ENCODE measurements at places on chromosomes 2 and 18.

DNA sequence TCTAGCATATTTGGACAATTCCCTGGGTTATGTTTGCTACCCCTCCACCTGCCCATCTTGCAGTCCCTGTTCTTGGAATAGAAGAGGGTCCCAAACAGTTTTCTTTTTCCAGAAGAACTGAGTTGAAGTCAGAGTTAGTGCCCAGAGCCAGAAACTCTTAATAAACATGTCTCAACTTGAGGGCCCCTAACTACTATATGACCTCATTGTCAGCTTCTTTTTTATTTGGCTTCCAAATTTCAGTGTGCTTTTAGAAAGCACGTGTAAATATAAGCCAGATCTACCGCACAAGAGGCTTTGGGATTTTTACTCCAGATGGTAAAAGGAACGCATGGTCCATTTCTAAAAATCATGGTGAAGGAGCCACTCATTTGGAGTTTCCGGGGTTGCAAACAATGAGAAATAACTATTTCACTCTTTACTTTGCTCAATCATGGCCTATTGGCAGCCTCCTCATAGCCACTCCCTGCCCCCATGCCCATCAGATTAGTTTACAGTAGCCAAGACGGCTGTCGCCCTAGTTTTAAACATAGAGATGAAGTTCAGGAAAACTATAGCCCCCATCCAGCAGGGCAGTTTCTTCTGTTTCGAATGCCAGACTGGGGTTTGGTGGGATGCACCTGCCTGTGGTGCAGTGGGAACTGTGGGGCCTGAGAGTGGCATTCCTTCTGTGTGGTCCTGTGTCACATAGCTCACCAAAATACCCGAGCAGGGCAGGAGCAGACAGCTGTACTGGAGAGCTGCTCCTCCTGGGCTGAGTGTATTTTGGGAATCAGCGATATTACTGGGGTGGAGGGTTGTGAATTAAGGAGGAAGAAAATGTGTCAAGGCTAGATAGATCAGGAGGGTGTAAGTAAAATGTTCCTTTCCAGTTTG, 1.7 kb downstream of the MAPRE3 start:
- DNase-seq = no peak

- DNase-seq = no peak
These were observed 247.6 kb upstream of the THSD7B start for GRCh38 chr2:136517716-136518115.

- DNase-seq = no peak
These were observed 36.0 kb upstream of the ASAP2 start for GRCh38 chr2:9170458-9171130.

DNA sequence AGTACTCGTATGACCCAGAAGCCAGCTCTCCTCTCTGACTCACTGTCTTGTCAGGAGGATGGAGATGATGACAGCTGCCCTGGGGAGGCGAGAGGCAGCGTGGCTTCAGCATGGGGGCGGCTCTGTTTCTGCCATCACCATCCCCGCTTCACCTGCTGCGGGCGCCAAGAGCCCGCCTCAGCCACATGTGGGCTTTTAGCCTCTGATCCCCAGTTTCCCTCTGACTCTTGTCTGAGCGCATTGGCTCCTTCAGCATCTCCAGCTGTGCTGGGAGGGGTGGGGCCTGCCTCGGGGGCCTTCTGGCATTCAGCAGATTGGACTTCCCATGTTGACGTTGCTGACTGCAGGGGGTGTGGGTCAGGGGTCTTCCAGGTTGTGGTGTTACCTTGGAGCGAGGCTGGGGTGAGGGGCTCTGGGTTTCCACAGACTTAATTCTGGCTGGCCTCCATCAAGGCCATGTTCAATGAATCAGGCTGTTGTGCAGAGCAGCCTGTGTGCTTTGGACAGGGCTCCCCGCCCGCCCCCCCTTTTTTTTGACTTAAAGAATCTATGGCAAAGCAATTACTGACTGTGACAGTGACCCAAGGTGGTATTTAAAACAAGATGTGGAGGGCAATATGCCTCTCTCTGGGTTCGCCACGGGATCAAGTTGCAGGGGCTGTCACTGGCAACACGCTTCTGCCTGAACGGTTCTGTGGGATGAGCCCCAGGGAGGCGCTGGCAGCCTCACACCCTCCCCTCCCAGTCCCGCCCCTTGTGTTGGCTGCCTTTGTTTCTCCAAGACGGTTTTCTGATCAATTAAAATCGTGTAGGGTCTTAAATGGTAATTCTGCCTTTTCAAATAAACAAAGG, 228.3 kb downstream of the LDLRAD4 start:
- DNase-seq = no peak

DNA sequence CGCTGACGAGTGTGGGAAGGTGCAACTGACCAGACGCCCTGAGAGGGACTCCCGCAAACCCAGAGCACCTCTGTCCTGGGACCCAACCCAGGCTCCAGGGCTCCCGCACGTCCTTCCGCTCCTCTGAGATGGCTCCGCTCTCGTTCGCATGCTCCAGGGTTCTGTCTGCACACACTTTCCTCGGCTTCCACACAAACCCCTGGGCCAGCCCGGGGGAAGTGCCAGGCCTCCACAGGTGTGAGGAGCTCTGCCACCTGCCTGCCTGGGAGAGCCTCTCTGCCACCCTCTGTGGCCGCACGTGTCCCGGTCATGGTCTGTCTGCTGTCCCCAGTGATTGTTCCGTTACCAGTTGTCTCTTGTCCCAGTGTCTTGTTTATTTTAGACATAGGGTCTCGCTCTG, 222.9 kb downstream of the HDAC4 start:
- no peak for DNase-seq
